Choroid plexus epithelial cell (primary cell): ENCODE measurements at places on chromosomes 5 and 9.

GRCh38 chr9:71764891-71765290, 3.4 kb downstream of the CEMIP2 start:
- no peak for DNase-seq

DNA sequence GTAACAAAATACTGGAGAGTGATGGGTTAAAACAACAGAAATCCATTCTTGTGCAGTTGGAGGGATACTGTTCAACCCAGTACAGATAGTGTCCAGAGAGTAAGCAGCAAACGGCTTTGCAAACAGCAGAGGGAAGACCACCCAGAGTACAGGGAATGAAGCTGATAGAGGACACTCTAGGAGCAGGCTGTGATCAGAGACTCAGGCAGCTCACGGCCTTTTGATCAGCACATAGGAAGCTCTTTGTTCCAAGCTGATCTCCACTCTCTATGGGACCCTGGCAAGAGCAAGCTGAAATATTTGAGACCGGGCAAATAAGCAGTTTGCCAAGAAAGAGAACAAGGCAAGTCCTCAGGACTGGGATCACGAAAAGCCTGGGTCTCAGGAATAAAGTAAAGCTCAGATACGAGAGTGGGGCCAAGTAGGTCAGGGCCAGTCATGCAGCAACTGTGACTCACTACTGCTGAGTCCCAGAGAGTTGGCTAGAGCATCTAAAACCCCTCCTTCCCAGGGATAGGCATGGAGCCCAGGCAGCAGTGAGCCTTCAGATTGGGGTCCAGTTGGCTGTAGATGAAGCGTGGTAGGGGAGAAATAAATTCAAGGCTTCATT, 52.4 kb downstream of the MELK start:
- peak; percentile 79 for DNase-seq

DNA sequence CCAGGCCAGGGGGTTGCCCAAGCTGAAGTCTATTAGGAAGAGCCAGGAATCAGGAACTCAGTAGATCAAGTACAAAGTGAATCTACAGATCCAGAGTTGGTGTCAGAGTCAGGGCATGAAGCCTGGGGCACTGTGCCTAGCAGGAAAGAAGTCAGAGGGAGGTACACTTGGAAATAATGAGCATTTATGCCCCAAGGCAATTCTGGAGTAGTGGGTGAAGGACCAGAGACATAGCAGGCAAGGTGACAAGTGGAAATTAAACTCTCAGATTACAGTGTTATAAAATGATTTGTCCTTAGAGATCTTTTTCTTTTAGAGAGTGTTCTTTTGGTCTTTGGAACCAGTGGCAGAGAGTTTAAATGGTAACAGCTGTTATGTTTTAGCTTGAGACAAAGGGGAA, 138.0 kb downstream of the ADAMTSL1 start:
- DNase-seq = no peak

DNA sequence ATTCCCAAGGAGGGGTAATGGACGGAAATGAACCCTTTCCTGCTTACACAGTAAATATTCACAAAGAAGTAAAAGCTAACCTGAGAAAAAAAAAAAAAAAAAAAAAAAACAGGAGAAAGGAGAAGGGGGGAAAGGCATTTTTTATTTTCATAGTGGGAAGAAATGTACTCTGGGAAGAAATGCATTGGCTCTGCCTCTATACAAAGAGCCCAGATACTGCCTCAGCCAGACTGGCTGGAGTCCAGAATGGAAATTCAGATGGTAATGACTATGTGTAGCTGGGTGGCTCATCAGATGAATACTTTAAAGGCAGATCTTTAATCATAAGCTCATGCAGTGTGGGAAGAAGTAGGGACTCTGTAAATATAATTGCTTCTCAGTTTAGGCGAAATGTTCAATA, 124.9 kb upstream of the ZNF608 start:
- no peak for DNase-seq

GRCh38 chr9:89839449-89839848, 234.6 kb downstream of the GADD45G start:
- no peak for DNase-seq

DNA sequence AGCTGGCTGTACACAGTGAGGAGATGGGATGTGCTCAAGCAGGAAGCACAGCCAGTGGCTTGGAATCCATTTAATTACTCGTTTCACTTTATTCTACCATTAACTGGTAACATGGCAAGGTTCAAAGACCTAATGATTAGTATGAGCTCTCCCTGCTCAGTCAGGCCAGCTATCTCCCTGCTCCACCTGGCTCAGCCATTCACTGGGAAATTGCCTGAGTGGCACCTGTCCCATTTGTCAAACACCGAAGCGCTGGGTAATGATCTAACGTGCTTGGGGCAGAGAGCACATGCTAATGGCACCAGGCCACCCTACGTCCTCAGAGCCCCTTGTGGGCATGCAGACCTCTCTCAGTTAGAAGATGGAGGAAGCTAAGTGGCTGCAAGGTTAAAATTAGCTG, 162.2 kb downstream of the TTLL11 start:
- DNase-seq = no peak

DNA sequence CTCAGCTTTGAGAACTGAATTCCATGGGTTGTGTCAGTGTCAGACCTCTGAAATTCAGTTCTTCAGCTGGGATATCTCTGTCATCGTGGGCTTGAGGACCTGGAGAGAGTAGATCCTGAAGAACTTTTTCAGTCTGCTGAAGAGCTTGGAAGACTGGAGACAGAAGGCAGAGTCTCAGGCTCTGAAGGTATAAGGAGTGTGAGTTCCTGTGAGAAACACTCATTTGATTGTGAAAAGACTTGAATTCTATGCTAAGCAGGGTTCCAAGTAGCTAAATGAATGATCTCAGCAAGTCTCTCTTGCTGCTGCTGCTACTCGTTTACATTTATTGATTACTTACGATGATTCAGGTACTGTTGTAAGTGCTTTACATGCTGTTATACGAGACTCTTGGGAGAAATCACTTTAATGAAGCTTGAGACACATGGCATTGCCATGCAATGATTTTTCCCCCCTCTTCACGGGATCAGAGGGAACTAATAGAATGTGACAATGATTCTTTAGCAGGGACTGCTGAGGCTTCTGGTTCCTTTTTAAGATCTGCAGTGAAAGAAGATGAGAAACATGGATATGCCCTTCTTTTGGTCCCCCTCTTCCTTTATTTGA, 63.8 kb downstream of the PTTG1 start:
- DNase-seq = no peak

DNA sequence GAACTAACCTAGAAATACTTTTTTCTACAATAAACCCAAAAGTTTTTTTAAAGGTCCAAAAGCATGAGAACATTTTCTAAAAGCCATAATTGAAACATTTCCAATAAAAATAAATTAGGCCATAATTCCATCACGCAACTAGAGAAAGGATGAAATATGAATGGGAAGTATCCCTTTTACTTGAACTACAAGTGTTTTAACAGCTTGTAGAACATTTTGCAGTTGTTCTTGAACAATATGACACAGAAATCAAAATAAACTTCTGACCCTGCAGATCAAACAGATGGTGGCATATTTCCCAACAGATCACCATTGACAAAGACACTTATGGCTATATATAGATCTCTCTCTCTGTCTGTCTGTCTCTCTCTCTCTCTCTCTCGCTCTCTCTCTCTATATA, 624.4 kb downstream of the PSAT1 start:
- peak; percentile 60 for DNase-seq

DNA sequence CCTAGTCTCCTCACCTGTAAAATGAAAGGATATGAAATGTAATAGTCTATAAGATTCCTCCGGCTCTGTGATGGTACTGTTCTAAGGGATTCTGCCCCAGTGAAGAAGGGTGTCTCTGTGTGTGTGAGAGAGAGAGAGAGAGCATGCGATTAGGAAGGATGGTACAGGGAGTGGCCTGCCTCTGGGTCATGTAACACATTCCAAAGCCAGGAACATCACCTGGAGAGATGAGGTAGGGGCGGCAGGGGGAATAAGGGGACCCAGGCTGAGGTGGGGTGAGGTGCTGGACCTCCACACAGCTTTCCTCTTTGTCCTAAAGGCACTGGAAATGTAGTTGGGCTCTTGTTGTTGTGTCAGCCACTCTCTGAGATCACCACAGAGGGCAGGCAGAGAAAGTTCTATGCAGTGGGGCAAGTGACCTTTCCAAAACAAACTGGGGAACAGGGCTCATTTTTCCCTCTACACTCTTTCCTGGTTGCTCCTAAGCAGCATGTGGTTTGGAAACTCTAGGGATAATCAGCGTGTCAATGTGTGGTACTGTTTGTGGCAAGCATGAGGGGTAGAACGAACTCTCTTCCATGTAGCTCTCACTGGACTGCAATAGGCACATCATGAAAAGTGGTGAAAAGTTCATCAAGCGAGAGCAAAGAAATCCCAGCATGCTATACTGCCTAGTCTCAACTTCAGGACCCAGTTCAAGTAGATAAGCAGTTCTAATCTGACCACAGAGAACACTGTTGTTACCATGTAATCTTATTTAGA, 65.0 kb downstream of the SEMA6A start:
- DNase-seq = no peak

GRCh38 chr5:65663804-65664521, 39.1 kb downstream of the SHLD3 start:
- DNase-seq = peak; percentile 16
